ENCODE measurements at places on chromosomes 2 and 18. TPM values are rescaled to one million over a fixed set of nuclear protein-coding genes. Genes with fewer than 3 reads are reported as not detected.
A peak's percentile ranks its signal among the peaks of the same experiment; 100 is the strongest.

- peaks cover 3% of the 10 kb centered on the region for H3K27me3 ChIP-seq
- no peaks in the 10 kb centered on the region for H3K36me3 ChIP-seq
- H3K4me3 ChIP-seq, result no peak overlapping the region
- no peaks in the 10 kb centered on the region for H3K4me1 ChIP-seq
Measured at GRCh38 chr18:8507915-8508705, 101.1 kb upstream of the RAB12 start.

DNA sequence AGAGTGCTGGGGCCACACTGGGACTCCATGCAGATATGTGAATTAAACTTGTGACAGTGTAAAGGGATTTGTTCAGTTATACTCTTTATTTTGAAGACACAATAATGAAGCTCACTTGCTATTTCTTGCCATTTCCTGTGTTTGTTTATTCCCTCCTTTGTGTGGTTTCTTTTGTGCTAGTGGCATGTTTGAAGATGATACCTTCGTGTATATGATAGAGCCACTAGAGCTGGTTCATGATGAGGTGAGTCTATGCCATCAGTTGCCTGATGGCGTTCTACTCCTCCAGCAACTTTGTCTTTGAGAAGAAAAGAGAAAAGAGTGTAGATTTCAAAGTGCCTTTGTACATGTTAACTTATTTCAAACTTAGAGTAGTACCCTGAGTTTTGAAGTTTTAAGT is 99.2 kb upstream of the FAM237A start:
- H3K27me3 ChIP-seq, result peaks cover 4% of the 10 kb centered on the region
- H3K36me3 ChIP-seq, result no peaks in the 10 kb centered on the region
- H3K27ac ChIP-seq, result no peak overlapping the region
- H3K4me1 ChIP-seq, result peaks cover 2% of the 10 kb centered on the region

The NYAP2 gene
- total RNA-seq, result 0.06 TPM

The IL1RL2 gene
- total RNA-seq, result not detected

The TTC21B gene
- 24.1 TPM for total RNA-seq

The SLC9A2 gene
- 0.04 TPM for total RNA-seq

- no peak for DNase-seq
- no peak overlapping the region for H3K4me3 ChIP-seq
- no peaks in the 10 kb centered on the region for H3K36me3 ChIP-seq
- H3K27me3 ChIP-seq, result peaks cover 10% of the 10 kb centered on the region
- no peak overlapping the region for H3K27ac ChIP-seq
Measured at GRCh38 chr18:76126327-76126726, 368.7 kb downstream of the ZNF516 start.

- no peak for DNase-seq
- H3K36me3 ChIP-seq, result no peaks in the 10 kb centered on the region
- no peak overlapping the region for H3K27ac ChIP-seq
- peaks cover 5% of the 10 kb centered on the region for H3K27me3 ChIP-seq
- H3K4me3 ChIP-seq, result no peak overlapping the region
- no peaks in the 10 kb centered on the region for H3K4me1 ChIP-seq
Measured at GRCh38 chr2:90076311-90076710, 1384.8 kb downstream of the RPIA start.

- no peaks in the 10 kb centered on the region for H3K36me3 ChIP-seq
- no peak overlapping the region for H3K4me3 ChIP-seq
- H3K4me1 ChIP-seq, result peaks cover 13% of the 10 kb centered on the region
- H3K27ac ChIP-seq, result no peak overlapping the region
- DNase-seq, result peak; percentile 46
Measured at GRCh38 chr2:73920577-73921545, 5.8 kb upstream of the DGUOK start.

- H3K27ac ChIP-seq, result no peak overlapping the region
- no peaks in the 10 kb centered on the region for H3K36me3 ChIP-seq
- H3K27me3 ChIP-seq, result no peaks in the 10 kb centered on the region
- DNase-seq, result no peak
- H3K4me3 ChIP-seq, result no peak overlapping the region
- no peaks in the 10 kb centered on the region for H3K4me1 ChIP-seq
Measured at GRCh38 chr2:43071599-43072550, 154.5 kb downstream of the ZFP36L2 start.

The CNDP1 gene
- not detected for total RNA-seq

The GPR17 gene
- not detected for total RNA-seq

DNA sequence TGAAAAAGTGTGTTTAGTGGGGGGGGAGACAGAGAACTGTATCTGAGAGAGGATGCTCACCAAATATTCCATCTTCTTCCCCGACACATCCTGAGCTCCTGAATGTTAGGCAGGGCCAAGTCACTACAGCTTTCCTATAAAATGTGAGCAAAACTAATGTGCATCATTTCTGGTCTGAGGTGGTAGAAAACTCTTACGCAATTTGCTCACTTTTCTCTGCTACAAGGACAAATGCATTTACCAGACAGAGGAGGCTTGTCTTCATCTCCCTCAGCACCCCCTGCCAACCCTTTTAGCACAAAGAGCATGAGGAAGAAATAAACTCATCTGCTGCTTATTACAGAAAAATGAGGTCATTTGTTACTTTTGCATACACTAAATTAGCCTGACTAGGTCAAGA is 554.0 kb downstream of the RNF144A start:
- H3K4me3 ChIP-seq, result no peak overlapping the region
- peaks cover 41% of the 10 kb centered on the region for H3K36me3 ChIP-seq
- peak overlapping the region; percentile 36 for H3K27ac ChIP-seq
- H3K4me1 ChIP-seq, result peaks cover 57% of the 10 kb centered on the region
- DNase-seq, result no peak
